ENCODE measurements at places on chromosomes 12 and 14.

DNA sequence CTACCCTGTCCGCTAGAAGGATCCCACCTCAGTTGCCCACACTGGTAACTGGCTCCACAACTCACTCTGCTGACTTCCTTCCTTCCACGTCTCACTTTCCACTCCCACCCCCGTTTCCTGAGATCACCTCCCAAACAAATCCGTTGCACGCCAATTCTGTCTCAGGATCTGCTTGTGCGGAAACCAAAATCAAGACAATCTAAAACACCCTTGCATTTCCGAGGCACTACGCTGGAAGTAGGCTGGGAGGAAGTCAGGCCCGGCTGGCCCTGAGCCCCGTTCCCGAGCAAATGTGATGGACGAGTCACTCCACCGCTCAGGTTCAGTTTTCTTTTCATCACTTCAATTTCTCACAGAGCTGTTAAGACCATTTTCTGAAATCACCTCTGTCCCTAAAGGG lies 23.1 kb downstream of the ABCB9 start:
- DNase-seq, result no peak

DNA sequence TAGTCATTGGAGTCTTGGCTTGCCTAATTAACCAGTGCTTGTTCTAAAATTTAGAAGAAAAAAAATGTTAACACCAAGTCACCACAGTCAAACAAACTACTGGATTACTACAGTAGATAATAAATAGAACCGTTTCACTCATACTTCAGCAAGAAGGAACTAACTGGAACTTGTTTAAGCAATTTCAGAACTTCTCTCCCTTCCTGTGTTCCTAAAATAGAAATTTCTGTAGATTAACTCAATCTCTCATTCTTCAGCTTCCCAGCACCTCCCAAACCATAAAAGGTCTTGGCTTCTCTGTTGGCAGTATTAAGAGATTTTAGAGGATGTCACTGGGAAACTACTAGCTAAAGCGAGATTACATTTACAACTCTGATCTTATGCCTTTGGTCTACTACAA lies 18.6 kb downstream of the GNS start:
- no peak for DNase-seq

DNA sequence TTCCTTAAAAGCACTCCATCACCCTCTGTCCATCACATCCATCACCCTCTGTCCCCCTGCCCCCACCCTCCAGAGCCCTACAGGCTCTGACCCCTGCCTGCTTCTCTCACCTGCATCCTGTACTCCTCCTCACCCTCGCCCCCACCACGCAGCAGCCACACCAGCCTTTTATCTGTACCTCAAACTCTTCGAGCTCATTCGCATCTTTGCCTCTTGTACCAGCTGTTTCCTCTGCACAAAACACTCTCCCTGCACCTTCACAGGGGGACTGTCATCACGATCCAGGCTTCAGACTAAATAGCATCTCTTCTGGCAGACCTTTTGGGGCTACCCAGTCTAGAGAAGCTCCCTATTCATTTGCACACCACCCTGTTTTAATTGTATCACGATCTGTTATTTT lies 24.1 kb downstream of the TMEM229B start:
- DNase-seq, result no peak

DNA sequence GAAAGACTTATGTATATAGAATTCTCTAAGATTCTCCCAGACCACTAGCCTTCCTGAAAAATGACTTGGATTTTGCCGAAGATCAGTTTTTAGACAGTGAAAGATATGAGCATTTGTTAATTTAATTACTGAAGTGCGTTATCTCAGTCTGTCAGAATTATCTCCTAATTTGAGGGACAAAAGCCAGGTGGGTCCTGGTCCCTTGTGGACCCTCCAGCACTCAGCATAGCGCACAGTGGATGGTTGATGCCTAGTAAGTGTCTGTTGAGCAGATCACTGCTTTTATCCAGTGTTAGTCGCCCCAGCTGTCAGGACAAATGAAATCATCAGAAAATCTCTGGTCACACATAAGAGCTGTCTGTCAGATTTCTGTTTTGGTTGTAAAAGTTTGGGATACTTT lies 80.4 kb downstream of the EML1 start:
- DNase-seq, result no peak

DNA sequence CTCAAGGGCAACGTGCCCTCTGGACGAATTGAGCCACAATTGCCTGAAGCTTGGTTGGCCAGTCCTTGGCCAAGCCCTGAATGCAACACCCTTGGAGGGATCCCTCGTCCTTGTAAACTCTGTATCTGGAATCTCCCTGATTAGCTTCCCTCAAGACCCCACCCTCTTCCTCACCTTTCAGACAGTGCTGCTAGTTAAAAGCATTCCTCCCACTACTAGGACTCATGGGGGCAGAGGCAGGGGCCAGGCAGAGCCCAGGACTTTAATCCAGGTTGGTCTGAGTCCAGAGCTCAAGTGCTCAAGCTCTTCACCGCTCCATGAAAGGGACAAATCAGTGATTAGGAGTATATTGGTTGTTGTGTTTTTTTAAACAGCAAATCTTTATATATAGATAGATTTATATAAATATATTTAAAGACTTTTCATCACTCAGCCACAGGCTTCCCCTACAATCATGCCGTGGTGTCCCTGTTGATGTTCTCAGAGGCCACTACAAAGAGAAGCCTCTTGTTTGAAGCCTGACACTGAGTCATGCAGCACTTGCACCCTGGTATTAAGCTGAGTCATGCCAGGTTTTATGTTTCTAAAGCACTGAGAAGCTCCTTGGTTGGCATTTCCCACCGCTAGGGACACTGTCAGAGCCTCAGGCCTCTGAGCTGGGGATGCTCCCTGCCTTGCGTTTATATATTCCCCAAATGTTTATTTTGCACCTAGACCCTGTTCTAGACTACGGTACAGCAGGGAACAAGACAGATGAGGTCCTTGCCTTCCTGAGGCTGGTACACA lies 53.8 kb upstream of the GSC start:
- no peak for DNase-seq

GRCh38 chr12:122909442-122910288 lies 13.7 kb upstream of the VPS37B start:
- DNase-seq, result no peak

DNA sequence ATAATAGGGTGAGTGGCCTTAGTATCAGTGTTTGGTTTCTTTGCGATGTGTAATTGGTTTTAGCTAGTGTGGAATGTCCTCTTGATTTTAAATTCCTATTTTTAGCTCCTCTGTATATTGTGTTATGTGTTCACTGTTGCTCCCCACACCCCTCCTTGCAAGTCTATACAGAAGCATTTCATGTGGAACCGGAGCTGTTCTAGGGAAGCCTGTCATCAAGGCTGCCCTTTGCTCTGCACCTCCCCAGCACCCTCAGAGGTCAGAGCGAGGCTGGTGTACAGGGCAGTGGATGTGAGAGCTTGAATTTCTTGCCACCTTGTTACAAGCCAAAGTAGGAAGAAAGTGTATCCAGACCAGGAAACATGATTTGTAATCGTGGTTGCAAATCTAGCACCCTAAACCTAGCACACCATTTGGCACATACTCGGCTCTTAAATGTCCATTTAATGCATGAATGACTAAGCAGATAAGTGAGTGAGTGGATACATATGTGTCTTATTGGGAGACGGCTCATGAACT lies 376.8 kb downstream of the RGS6 start:
- no peak for DNase-seq

DNA sequence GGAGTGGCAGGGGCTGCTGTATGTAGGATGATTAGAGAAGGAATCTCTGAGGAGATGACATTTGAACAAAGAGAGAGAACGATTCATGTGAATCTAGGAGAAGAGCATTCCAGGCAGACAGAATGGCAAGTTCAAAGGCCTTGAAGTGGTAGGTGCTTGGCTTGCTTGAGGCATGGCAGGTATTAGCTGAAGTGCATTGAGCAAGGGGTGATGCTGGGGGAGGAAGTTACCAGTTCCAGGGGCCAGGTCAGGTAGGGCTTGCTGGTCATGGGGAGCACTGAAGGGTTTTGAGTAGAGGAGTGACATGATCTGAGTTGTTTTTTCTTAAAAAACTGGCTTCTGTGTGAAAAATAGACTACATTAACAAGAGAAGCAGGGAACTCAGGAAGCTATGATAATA lies 71.8 kb downstream of the SPATS2 start:
- DNase-seq, result no peak

GRCh38 chr12:67649570-67650387 lies 1.2 kb downstream of the DYRK2 start:
- DNase-seq, result peak; percentile 45

- no peak for DNase-seq
Observed at GRCh38 chr14:99035268-99035667, 236.7 kb downstream of the BCL11B start.

DNA sequence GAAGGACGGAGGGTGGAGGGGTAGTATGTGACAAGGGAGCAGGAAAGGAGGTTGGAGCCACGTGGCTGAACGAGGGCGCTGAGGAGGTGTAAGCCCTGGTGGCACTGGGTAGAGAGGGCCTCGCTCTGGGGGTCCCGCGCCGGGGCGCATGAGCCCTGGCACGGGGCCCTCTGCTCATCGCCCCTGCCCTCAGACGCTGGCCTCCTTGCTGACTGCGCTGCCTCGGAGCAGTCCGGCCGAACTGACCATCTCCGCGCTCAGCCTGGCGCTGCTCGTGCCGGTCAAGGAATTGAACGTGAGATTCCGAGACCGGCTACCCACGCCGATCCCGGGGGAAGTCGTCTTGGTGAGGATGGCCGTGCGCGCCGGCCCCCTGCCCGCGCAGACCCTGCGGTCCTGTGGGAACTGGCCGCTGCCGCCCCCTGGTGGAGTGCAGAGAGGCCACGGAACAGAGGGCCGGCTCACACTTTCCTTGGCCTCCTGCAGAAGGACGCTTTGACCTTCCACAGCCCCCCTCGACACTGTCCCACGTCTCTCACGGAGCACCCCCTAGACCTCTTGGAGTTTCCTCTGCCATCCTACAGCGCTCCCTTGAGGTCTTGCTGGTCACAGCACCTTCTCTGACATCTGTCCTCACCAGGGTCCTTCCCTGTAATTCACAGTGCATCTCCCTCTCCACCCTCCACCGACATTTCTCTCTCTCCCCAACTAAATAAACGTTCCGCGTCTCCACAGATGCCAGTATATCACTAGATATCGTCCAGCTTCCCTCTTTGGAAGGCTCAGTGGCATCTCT lies 10.5 kb downstream of the ARHGEF25 start:
- peak; percentile 70 for DNase-seq

- DNase-seq, result no peak
Observed at GRCh38 chr14:93269341-93270068, 62.4 kb downstream of the UBR7 start.
